ENCODE measurements at places on chromosomes 7 and 10.

- DNase-seq, result no peak
These were observed 15.6 kb upstream of the SLC25A13 start for GRCh38 chr7:96337519-96337918.

DNA sequence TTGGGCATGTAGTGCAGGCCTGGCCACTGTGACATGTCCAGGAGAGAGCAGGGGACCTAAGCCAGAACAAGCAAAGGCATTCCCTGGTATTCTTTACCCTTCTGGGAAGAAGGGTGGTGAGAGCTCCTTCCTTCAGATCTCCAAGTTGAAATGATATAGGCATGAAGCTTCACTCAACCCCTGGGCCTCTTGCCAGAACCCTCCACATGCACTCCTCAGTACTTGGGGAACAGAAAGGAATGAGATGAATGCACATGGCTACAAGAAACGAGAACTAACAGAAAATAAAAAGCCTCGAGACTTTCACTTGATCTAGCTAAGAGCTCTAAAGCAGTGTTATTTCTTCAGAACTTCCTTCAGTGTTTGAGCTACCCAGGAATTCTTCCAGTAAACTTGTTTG lies 262.2 kb downstream of the ETV1 start:
- no peak for DNase-seq

GRCh38 chr10:79250259-79250658 lies 97.0 kb upstream of the PPIF start:
- no peak for DNase-seq

GRCh38 chr7:1667566-1668395 lies 2.3 kb upstream of the ELFN1 start:
- no peak for DNase-seq

- DNase-seq, result no peak
These were observed 24.3 kb upstream of the VDAC2 start for GRCh38 chr10:75186310-75186709.

- DNase-seq, result no peak
These were observed 12.9 kb upstream of the MEST start for GRCh38 chr7:130478991-130479390.

DNA sequence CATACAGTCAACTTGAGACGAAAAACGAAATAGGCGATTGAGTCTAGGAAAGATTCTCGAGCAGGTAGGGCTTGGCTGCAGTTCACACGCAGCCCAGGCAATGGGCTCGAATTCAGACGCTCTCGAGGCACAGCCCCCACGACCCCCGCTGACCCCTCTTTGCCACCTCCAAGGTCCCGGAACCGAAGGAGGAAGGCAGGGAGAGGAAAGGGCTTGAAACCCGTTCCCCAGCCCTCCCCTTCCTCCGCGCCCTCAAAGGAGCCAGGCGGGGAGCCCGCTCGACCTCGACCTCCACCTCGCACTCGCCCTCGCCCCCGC lies 441 bp downstream of the CCDC186 start:
- DNase-seq, result no peak

DNA sequence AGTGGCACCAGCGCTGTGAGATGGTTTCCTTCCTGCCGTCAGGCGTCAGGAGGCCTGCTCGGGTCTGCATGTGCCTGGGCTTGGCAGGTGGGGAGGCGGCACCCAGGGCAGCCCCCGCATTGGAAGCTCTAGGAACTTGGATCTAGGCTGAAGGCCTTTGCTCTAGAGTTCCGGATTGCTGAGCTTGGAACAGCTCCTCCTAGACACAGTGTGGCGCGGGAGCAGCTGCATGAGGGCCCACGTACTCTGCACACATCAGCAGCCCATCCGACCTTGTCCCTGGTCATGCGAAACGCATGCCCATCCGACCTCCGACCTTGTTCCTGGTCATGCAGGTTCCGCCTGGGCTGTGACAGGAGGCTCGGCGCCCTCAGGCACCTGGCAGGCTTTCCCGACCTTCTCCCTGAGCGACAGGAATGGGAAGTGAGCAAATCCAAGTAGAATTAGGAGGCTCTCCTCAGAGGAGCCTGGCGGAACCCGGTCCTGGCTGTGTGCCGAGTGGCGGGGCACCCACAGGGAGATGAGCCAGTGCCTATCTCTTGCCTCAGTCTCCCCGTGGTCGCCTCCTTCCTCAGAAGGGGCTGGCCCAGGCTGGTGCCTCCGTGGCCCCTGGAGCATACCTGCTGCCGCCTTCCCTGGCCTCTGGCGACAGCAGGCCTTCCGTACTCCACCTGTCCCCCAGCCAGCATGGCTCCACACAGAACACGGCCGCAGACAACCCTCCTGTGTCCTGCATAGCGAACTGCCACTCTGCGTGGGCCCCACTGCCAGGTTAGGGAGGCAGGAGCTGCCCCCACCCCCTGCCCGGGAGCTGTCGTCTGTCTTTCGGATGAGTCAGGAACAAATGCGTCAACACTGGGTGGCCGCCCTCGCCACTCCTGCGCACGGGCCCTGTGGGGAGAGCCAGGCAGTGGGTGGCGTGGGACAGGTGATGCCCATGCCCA lies 12.0 kb downstream of the GET4 start:
- no peak for DNase-seq

- DNase-seq, result no peak
These were observed 56.7 kb downstream of the VSTM4 start for GRCh38 chr10:49058463-49059255.

DNA sequence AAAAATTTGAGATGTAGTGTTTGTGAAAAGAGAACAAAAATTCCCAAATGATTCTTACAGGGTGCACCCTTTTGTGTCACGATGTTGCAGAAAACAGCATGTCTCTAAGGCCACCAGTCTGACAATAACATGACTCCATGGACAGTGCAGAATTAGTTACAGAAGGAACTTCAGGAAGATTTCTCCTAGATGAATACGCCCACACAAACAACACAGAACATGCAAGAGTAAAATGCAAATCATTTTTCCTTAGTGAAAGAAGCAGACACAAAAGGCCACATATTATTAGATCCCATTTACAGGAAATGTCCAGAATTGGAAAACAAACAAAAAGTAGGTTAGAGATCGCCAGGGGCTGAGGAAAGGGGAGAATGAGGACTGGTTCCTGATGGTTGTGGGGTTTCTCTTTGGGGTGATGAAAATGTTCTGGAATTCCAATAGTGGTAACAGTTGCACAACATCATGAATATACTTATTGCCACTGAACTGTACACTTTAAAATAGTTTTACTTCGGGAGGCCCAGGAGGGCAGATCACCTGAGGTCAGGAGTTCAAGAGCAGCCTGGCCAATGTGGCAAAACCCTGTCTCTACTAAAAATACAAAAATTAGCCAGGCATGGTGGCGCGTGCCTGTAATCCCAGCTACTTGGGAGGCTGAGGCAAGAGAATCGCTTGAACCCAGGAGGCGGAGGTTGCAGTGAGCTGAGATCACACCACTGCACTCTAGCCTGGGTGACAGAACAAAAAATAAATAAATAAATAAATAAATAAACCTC lies 10.2 kb downstream of the ZC3HAV1 start:
- no peak for DNase-seq

- DNase-seq, result no peak
These were observed 30.7 kb upstream of the TEX47 start for GRCh38 chr7:88826222-88826621.

DNA sequence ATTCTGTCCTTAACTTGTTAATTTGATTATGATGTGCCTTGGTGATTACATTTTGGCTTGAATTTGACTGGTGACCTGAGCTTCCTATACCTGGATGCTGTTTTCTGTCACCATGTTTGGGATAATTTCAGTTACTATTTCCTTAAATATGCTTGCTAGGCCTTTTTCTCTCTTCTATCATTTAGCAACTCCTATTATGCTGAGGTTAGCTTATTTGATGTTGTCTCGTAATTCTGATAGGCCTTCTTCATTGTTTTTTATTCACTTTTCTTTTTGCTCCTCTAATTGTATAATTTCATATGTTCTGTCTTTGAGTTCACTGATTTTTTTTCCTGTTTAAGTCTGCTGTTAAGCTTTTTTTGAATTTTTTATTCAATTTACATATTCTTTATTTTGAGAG lies 184.9 kb downstream of the ITGB1 start:
- DNase-seq, result no peak

- DNase-seq, result no peak
These were observed 60.2 kb downstream of the CHST15 start for GRCh38 chr10:124032971-124033886.
